ENCODE measurements at places on chromosomes 12 and 14. TPM values are rescaled to one million over a fixed set of nuclear protein-coding genes. Genes with fewer than 3 reads are reported as not detected.

The WBP11 gene
- total RNA-seq = 52.8 TPM

- DNase-seq = no peak
Measured at GRCh38 chr12:90745211-90745610, 209.8 kb downstream of the CCER1 start.

The AQP6 gene
- 0.40 TPM for total RNA-seq

The AKT1 gene
- total RNA-seq = 224 TPM
